ENCODE measurements at places on chromosomes 13 and 19.

GRCh38 chr19:50739914-50740426, 16.8 kb downstream of the CLEC11A start:
- no peak for DNase-seq

- DNase-seq: no peak
These were observed 1468.6 kb upstream of the SLC10A2 start for GRCh38 chr13:104534847-104535246.

GRCh38 chr13:76871432-76871831, 14.8 kb downstream of the KCTD12 start:
- DNase-seq: no peak

GRCh38 chr13:24692561-24692960, 12.4 kb downstream of the ATP12A start:
- no peak for DNase-seq

DNA sequence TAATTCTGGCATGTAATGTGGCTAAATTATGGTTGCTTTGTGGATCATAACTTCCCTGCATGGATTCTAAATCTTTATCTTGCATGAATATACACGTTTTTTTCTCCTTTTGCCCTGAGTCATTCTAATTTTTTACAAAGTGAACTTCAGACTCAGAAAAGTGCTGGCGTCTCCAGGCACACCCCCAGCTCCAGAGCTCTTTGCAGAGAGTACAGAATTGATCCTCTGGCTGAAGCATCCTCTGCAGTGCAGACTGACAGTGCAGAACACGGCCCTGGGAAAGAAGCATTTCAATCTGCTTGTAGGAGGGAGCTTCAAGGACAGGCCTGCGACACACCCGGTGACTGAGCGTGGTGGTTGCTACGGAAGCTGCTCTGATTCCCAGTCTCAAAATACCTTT, 228.1 kb downstream of the FGF9 start:
- DNase-seq: no peak

GRCh38 chr13:65943708-65944107, 1286.4 kb downstream of the PCDH9 start:
- no peak for DNase-seq

DNA sequence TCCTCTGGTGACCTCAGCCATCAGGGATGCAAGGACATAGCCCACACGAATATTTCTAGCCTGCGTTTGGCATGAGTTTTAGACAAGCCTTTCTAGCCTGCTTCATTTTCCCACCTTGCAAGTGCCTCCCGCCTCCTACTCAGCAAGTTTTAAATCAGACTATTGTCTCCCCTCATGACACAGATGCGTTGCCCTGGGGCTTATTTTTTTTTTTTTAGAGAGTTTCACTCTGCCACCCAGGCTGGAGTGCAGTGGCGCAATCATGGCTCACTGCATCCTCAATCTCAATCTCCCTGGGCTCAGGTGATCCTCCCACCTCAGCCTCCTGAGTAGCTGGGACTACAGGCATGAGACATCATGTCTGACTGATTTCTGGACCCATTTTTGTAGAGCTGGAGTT, 14.6 kb downstream of the GJB2 start:
- no peak for DNase-seq

DNA sequence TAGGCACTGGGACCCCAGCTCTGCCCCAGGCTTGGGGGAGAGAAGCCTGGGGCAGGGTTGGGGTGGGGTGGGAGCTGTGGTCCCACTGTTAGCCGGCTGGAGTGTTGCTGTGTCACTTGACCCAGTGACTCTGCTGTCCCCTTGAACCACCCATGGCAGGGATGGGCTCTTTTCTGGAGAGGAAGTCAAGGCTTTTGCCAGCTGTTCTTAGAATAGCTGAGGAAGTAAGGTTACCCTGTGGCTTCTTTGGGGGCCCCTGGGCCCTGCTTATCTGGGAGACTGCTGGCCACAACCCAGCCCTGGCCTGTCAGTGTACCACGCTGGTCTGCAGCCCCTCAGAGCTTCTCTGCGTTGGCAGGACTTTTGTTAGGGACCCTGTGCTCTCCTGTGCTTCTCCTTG, 9.1 kb downstream of the PNPLA6 start:
- DNase-seq: no peak

DNA sequence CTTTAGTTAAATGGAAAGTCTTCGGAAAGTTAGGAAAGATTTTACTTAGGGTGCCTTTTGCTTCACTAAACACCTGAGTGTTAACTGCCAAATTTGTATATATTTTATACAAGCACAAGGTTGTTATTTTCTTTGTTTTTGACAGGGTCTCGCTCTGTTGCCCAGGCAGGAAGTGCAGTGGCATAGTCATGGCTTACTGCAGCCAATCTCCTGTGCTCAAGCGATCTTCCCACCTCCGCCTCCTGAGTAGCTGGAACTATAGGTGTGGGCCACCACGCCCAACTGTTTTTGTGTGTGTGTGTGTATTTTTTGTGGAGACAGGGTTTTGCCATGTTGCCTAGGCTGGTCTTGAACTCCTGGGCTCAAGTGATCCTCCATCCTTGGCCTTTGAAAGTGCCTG, 16.2 kb downstream of the KCTD4 start:
- no peak for DNase-seq

GRCh38 chr13:102793611-102794355, 5.0 kb downstream of the POGLUT2 start:
- DNase-seq: no peak

GRCh38 chr19:1274852-1275259, 474 bp upstream of the FAM174C start:
- DNase-seq: no peak

DNA sequence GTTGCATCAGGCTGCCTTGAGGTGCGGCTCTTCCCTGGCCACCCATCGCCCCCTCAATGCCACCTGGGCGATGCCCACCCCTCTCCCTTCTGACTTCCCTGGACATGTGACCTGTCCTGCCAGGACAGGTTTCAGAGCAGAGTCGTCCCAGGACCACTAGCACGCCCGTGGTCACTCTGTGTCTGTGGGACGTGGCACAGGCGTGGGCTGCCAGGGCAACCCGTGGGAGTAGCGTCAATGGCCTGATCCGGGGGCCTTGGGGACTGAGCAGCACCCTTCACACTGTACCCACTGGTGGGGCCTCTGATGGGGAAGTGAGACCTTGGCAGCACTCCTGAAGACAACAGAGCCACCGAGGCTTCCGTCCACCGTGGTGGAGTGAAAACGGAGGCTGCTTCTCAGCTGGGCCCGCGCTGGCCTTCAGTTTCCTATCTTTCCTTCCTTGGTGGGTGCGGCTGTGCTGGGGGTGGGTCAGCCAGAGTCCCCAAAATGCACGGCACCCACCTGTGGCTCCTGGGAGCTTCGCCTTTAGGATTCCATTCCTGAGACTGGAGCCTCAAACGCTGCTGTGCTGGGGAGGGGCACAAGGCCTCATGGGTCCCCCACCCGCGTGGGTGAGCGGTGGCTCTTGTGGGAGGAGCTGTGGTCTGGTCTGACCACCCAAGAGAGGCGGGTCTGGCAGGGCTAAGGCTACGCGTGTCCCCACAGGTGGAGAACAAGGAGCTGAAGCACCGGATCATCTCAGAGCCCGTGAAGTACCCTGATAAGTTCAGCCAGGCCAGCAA, 26.7 kb upstream of the TMEM255B start:
- no peak for DNase-seq

DNA sequence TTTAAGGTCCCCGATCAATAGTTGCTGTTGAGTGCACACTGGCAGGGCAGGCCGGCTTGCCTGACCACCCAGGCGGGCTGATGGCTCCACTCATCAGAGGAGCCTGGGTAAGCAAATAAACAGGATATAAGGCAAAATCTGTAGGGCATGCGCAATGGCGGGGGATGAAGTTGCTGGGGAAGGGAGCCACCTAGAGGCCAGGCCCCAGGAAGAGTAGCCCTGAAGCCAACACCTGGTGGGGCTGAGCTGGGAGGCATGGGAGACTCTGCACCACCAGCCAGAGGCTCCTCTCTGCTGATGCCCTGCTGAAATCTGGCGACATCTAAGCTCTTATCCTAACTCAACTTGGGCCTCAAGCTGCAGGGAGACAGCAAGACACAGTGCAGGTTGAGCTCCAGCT, 324.3 kb downstream of the ZNF536 start:
- DNase-seq: no peak

DNA sequence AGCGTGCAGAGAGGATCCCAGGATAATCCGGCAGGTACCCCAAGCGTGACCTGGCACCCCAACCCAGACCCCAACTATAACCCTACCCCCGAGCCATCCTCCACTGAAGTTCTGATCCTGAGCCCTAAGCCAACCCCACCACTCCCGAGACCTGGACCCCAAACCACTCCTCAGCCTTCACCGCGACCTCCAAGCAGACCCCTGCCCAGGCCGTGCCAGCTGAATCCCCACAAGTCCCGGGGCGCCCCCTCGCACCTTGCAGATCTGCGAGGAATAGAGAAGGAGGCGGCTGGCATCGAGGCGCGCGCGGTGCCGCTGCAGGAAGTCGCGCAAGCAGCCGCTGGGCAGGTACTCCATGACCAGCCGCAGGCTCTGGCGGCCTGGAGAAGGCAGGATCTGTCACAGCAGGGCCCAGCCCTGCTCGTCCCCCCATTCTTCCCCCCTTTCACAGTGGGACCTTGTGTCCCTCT, 10.1 kb upstream of the INSL3 start:
- no peak for DNase-seq

DNA sequence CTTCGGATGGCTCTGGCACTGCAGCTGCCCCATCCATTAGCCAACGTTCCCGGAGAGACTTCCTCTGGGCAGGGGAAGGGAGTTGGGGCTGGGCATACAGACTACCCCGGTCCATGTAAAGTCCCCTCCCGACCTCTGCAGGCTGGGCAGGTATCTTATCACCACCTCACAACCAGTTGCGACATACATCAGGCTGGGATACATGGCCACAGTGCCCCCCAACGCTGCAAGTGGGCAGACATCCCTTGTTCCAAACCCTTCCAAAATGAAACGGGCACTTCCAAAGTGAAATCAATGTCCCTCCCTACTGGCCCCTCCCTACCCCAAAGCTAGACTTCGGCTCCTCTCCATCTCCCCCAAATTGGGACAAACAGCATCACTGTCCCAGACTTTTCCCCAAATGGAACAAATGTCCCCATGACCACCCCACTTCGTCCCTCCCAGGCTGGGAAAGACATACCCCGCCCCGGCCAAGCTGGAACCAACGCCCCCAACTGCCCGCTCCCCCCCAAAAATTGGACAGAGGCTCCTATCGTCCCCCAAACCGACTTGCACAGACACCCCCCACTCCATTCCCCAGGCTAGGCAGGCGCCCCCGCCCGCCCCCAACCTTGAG, 5.0 kb downstream of the PALM3 start:
- no peak for DNase-seq

GRCh38 chr13:113942591-113943103, 31.2 kb downstream of the C13orf46 start:
- no peak for DNase-seq

DNA sequence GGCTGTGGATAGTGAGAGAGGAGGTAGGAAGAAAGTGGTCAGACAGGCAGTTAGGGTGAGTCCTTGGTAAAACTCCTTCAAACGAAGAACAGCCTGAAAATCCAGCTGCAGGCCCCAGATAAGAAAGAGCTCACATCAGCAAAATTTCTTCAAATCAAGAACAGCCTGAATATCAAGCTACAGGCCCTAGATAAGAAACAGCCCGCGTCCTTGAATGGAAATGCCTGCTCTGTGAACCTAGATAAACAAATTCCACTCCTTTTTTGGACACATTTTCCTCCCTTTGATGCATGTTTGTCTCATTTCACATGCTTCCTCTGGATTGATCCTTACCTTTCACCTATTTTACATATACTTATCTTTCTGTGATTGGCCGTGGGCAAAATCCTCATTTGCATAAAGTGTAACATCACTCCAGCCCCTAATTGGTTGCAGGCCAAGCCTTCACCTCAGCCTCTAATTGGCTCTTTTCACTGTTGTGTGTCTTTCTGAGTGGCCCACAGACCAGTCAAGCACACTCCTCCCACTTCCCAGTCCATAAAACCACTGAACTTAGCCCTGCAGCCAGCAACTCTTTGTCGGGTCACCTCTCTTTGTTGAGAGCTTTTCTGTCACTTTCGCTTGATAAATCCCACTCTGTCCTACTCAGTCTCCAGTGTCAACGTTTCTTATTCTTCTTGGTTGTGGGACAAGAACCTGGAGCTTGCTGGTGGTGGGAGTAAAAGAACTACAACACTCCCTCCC, 6.0 kb upstream of the SULT2A1 start:
- peak; percentile 41 for DNase-seq

DNA sequence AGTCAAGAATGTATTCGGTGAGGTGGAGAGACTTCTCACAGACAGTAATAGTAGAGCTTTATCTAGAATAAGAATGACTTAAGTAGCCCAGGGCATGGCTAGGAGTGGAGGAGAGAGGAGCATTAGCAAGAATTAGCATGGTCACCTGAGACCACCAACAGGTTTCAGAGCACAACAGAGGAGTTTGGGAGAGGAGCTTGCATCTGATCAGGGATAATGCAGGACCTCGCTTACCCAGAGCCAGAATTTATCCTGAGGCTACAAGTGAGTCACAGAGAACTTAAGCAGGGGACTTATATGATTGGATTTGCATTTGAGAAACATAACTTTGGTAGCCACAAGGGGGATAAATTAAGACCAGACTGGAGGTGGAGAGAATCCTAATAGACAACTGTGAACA, 102.1 kb upstream of the FNDC3A start:
- DNase-seq: no peak

DNA sequence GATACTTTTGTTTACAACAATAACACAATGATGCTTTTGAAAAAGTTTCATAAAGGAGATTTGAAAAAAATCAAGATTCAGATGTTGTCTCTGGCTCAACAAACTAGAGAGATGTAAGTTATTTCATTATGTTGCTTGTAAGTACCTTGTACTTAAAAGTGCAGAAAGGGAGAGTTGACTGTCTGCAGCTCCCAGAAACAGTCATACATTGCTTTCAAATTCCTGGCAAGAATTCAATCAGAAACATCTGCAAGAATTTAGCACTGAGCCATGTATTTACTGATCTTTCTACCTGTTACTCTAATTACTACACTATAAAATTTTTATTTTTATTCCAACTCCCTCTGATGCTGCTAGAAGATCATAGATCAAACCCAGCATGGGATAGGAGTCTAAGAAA, 1261.3 kb upstream of the SPRY2 start:
- DNase-seq: no peak

- DNase-seq: no peak
These were observed 14.8 kb downstream of the FPR3 start for GRCh38 chr19:51809787-51810186.

- no peak for DNase-seq
These were observed 278.9 kb upstream of the PCDH9 start for GRCh38 chr13:67509018-67509417.

GRCh38 chr19:10984166-10984735, 23.4 kb downstream of the SMARCA4 start:
- no peak for DNase-seq

Measured in urinary bladder (tissue), 4 donors.